ENCODE measurements at places on chromosomes 11 and 22.

DNA sequence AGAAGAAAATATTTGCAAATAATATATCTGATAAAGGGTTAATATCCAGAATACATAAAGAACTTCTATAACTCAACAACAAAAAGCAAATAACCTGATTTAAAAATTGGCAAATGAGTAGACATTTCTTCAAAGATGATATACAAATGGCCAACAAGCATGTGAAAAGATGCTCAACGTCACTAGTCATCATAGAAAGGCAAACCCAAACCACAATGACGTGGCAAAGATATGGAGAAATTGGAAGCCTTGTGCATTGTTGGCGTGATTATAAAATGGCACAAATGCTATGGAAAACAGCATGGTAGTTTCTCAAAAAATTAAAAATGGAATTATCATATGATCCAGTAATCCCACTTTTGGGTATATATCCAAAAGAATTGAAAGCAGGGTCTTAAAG is 466.3 kb downstream of the TBC1D22A start:
- no peak for DNase-seq

DNA sequence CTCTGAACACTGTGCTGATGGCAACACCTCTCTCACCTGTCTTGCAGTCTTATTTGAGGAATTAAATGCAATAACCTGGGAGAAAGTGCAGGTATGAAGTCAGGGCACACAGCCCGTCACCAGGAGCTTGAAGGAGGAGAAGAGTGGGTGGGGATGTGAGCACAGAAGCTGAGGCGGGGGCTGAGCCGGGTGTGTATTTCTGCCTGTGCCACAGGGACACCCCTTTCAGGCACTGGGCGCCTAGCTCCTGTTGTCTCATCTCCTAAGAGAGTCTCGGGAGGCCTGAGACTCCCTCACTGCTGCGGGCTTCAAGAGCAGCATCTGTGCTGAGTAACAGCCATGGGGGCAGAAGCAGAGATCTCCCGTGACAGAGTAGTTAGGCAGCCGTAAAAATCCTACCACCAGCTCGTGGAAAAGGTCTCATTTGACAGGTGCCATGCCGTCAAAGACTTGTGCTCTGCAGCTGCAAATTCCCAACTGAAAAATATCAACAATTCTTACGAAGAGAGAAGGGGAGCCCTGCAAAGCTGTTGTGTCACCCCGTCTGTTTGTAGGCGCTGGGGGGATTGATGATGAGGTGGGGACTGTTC is 26.8 kb downstream of the PARVB start:
- no peak for DNase-seq

GRCh38 chr22:41998361-41999261 is at the start of gene WBP2NL:
Gene WBP2NL, plus strand, starts transcription at chr22:41998788. Its CDS starts 31 bp downstream, at chr22:41998819.
- peak; percentile 93 for DNase-seq

- DNase-seq: peak; percentile 22
Measured at GRCh38 chr11:76152741-76153570, 53.3 kb downstream of the WNT11 start.

GRCh38 chr11:44950031-44950624 is 555 bp downstream of the TP53I11 start:
- DNase-seq: no peak

GRCh38 chr11:70628855-70629844 is 230.8 kb downstream of the CTTN start:
- no peak for DNase-seq

- DNase-seq: no peak
Measured at GRCh38 chr11:27401280-27401832, 38.3 kb upstream of the CCDC34 start.

GRCh38 chr11:66478729-66479393 is 1.4 kb upstream of the DPP3 start:
- DNase-seq: peak; percentile 33
